ENCODE measurements at places on chromosomes 16 and 17.

GRCh38 chr16:31128711-31129567 is 6.6 kb downstream of the PRSS8 start:
- no peak for DNase-seq

DNA sequence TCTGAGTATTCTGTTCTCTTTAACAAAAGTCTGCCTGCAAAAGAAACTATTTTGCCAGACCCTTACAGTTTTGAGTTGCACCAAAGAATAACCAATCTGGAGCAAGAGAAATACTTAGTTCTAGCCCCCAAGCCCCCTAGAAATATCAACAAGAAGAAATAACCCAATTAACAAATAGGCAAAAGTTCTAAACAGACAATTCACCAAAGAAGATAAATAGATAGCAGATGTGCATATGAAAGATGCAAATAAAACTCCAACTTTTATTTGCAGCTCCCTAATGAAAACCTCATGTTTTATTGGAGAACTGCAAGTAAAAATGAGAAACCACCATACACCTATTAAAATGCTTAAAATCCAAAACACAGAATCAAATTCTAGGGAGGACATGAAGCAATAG is 1308.0 kb downstream of the CDH11 start:
- no peak for DNase-seq

GRCh38 chr16:13906168-13907089 is 13.5 kb upstream of the ERCC4 start:
- DNase-seq, result no peak

DNA sequence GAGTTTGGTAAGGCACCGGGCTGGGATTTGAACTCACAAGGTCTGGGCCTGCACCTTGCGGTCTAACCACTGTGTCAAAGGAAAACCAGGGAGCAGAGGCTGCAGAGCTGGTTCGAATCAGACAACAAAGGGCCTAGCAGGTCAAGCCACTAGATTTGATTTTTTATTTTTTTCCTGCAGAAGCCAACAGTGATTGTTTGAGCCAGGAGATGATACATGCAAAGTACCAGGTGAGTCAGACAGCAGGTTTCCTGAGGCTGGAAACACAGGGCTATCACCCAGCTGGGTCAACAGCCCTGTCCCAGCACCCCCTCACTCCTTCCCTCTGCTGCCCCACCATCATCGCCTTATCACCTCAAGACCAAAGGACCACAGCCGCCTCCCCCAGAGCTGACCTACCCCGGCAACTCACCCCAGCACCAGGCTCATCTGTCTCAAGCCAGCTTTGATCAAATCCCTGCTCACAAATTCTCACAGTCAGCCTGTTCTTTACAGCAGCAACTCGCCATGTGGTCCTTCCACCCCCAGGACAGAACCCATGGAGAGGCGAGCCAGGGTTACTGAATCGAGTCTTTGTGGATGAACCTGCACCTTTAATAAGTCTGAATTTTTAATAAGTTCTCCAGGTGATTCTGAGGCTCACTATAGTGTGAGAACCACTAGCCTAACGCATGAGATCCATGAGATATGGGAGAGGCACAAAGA is 13.0 kb upstream of the KRT19 start:
- DNase-seq, result no peak

DNA sequence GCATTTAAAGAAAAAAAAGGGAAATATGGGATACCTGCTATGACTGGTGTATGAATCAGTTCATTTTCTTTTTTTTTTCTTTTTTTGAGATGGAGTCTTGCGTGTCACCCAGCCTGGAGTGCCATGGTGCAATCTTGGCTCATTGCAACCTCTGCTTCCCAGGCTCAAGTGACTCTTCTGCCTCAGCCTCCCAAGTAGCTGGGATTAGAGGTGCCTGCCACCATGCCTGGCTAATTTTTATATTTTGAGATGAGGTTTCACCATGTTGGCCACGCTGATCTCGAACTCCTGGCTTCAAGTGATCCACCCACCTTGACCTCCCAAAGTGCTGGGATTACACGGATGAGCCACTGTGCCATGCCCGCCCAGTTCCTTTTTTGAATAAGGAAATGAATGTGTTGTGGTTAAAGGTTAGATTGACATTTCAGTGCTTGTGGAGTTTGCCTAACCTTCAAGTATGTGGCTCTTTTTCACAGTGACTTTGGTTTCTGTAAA is 7.7 kb downstream of the HAPSTR1 start:
- DNase-seq, result no peak

- peak; percentile 12 for DNase-seq
Measured at GRCh38 chr17:2282297-2282873, 21.2 kb downstream of the SMG6 start.

DNA sequence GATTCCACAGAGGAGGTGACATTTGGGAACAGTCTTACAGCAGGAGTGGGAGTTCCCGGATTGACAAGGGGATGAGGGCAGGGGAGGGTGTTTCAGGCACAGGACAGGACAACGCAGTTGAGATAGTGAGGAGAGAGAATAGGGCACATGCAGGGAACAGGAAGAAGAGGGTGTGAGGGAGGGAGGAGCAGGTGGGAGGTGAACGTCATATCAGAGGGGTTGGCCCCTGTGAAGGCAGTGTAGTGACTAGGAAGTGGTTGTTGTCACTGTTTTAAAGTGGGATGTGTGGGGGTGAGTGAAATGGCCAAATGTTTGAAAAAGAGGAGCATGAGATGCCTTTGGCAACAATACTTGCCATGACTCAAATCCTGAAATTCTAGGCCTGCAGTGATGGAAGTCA is 12.2 kb downstream of the PRKCB start:
- DNase-seq, result no peak

- no peak for DNase-seq
Measured at GRCh38 chr16:8194794-8195193, 395.5 kb downstream of the TMEM114 start.

Data from NCI-H1105 (cell line).